NCI-H1930 (cell line): ENCODE measurements at places on chromosomes 2 and 18.

DNA sequence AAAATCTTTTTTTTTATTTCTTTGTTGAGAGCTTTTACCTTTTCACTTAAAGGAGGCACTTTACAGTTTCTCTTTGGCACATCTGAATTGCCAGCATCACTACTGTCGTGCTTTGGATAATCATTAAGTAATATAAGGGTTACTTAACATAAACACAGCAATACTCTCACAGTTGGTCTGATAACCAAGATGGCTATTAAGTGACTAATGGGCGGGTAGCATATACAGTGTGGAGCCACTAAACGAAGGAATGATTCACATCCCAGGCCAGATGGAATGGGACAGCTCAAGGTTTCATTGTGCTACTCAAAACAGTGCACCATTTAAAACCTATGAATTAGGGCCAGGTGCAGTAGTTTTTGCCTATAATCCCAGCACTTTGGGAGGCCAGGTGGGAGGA, 28.1 kb downstream of the USP37 start:
- DNase-seq = no peak

DNA sequence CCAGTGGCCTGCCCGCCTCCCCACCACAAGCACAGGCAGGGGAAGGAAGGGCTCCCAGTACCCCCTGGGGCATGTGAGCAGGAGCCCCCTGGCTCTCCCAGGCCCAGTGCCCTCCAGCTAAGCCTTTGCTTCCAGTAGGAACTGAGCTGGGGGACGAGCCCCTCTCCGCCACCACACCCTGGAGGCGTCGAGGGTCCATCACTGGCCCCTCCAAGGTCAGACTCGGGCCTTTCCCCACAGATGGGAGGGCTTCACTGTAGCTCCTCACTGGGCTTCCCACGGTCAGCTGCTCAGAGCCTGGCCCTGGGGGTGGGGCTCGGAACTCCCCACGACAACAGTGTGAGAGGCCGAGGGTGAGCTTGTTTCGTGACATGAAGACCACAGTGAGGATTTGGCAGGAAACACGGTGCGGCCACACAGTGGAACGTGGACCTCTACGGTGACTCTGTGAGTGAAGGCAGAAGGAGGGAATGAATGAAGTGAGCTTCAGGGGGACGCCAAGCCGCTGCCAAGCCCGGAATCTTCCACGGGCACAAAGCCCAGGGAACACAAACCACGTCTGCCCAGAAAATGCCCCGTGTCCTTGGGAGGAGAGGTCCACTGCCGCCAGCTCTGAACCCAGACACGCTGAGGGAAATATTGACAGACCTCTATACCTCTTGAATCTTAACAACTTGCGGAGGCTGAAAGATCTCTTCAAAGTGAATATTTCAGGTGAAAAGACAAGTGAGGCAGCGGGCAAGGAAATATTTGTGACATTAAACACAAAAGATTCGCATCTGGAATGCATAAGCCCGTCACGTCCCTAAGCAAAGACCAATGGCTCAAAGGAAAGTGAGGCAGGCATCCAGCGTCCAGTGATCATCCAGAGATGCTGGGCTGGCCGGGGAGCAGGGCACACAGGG, 144.8 kb upstream of the GPC1 start:
- no peak for DNase-seq

- DNase-seq = no peak
Observed at GRCh38 chr2:84865181-84865783, 15.6 kb downstream of the TRABD2A start.

DNA sequence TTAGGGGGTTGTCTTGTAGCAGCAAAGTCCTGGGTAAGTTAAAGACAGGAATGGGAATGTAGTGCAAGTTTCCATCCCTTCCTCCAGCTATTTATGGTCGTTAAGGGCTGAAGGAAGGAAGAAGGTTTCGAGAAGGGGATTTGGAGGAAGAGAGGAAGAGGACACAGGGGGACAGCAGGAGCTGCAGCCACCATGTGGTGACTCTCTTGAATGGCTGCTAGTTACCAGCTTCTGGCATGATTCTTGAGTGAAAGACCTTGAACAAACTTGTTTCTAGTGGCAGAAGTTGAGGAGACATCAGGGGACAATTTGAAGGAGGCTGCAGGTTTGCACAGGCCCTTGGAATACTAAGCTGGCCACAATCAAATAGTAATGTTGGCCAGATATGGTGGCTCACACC, 116.6 kb downstream of the MTX2 start:
- DNase-seq = no peak

GRCh38 chr2:237154884-237155851, 69.5 kb downstream of the COPS8 start:
- no peak for DNase-seq

DNA sequence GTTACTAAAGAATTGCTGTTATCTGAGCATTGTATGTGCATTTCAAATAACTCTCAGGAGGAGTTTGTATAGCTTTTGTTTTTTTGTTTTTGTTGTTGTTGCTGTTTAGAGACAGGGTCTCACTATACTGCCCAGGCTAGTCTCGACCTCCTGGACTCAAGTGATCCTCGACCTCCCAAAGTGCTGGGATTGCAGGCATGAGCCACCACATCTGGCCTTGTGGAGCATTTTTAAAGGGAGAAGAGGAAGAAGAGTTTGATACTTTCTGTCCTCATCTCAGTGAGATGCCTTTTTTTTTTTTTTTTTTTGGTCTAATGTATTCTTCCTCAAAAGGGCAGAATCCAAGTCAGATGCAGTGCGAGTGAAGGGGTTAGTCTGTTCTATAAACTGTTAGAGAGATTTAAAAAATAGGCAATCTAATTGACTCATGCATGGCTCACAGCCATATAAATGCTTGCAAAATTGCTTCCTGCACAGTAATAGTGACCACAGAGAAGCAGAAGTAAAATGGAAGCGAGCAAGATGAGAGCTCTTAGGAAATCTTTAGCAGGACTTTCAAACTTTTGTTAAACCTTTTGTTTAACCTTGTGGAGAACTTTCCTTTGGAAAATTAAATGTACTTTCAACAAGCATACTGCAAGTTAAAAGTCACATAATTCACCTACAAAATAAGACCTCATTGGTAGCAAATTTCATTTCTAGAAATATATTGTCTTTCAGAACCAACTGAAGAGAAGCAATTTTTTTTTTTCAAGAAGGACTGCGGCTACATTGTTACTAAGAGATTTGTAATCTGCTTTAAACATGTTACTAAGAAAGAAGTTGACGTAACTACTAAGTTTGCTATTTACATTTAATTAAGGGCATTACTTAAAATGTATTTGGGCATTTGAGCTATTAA, 52.3 kb upstream of the ROCK1 start:
- no peak for DNase-seq

DNA sequence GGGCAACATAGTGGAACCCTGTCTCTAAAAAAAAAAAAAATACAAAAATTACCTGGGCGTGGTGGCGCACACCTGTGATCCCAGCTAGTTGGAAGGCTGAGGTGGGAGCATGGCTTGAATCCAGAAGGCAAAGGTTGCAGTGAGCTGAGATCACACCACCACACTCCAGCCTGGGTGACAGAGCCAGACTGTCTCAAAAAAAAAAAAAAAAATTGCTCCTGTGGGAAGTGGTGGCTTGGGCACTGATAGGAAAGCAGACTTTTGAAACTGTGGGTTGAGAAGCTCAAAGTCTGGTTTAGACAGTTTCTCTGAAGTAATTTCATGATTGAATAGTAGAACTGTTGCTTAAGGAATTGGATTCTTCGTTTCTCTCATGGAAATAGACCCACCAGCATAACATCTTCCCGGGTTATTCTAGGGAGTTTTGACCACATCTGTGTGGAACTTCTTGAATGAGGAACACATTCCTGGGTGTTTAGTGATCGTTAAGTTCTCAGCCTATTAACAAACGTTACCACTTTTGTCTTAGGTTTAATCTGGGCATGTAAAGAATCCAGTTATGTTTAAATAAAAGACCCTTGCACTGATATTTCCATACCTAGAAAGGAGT, 33.5 kb downstream of the GRHL1 start:
- DNase-seq = no peak

DNA sequence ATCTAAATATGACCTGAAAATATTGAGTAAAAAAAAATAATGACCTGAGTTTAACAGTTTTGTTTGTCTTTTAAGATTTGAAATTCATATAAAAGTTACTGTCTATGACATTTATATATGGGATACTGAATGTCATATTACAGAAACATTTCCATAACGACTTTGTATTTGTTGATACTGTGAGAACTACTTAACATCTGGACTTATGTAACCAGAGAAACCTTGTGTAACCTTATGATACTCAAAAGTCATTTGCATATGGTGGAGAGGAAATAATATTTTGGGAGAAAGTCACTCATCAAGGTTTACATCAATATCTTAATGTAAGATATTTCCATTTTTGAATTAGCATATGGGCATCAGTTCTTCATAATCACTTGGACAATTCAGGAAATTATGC, 12.6 kb downstream of the MFSD6 start:
- DNase-seq = no peak

DNA sequence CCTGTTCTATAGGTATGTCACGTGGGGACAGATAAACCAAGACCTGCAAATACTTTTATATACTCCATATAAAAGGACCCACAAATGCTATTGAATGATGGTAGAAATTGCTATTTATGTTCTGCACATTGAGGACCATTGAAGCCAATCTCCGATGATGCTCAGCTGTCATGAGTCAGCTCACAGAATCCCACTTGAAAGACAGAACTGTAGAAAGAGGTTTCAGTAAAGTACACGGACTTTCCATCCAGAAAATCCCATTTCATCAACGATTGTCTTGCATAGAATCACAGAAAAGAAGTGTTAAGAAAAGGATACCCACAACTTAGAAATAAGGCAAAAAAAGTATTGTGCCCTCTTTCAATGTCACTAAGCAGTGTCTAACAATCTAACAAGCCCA, 169.0 kb upstream of the COPS8 start:
- no peak for DNase-seq

GRCh38 chr2:220015576-220015975, 388.1 kb downstream of the SLC4A3 start:
- no peak for DNase-seq

GRCh38 chr18:77131652-77132368, 773 bp downstream of the MBP start:
- no peak for DNase-seq

DNA sequence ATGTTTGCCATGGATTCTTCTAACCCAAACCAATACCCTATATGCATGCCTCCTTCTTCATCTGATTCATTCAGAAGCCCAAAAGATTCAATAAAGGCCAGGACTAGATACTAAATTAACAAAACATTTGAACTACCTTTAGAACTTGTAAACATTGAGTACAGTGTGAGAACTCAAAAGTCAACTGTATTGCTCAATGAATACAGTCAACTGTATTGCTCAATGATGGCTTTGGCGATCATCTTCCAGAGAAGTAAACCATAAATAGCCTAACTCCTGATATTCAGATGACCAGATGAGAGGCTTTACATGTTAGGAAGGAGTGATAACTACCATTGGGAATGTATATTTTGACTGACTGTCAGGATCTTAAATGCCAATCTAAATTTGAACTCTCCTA, 206.5 kb upstream of the ITGA4 start:
- no peak for DNase-seq

DNA sequence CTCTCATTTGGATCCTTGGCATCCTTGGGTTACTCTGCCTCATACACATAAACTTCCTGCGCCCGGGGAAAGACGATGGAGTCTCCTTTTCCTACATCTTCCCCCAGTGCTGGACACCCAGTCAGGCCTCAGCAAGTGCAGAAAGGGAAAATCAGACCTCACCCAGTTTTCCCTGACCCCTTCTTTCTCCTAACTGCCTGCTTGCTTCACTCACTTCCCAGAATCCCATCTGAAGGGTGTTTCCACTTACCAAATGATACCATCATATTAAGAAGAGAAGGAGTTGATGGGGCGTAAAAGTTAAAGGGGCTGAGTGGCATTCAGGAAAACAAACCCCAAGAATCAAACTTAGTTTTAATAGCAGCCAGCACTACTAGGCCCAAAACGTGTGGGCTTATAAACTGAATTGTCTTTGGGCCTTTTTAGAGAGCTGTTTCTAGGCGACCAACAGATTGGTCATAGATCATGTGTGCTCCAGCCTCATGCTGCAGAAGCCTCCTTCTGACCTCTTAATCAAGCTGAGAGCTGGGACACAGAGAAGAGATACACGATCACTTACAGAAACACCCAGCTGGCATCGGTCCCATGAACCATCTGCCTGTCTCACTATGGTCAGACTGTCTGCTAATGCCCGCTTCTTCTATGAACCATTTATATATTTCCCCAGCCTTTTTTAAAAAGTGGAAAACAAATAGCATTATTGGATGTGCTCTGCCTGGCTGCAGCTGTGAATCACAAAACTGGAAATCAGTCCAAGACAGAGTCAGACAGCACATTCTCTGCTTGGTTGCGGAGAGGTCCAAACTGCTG, 165.7 kb upstream of the SLC14A2 start:
- DNase-seq = no peak

DNA sequence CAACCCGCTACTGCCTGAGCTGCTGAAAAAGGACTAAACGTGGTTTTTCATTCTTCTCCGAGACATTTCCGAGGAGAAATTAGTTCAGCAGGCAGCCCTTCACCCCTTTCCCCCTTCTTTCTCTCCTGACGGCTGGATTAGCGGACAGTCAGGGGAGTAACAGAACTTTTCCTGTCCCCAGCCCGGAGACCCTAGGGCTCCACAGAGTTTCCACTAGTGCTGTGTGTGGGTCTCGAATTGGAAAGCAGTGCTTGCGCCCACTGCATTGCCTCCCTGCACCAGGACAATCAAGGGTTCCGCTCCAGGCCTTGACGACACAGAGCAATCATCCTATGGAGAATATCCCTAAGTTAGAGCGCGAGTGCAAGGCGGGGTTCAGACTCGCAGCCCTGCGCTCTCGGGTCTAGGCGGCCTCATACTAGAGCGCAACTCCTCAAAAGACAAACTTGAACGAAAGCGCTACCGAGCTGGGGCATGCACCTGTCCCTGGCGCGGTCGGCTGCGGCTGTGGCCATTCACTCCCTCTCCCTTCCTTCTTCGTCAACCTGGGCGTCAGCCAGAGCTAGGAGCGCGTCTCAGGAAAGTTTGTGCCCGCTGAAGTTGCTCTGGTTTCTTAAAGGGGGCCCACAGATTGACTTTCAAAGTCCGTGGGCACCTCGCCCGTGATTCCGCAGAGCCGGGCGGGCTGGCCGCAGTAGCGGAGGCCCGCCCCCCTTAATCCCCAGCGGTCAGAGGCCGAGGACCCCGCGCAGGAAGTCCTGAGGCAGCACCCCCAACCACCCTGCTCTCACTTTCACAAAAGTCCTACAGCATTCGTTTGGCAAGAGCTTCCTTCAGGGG, 801 bp downstream of the OSR1 start:
- no peak for DNase-seq

- no peak for DNase-seq
Observed at GRCh38 chr18:79818631-79819030, 20.9 kb downstream of the KCNG2 start.

GRCh38 chr2:30985493-30986230, 152.6 kb downstream of the GALNT14 start:
- no peak for DNase-seq

DNA sequence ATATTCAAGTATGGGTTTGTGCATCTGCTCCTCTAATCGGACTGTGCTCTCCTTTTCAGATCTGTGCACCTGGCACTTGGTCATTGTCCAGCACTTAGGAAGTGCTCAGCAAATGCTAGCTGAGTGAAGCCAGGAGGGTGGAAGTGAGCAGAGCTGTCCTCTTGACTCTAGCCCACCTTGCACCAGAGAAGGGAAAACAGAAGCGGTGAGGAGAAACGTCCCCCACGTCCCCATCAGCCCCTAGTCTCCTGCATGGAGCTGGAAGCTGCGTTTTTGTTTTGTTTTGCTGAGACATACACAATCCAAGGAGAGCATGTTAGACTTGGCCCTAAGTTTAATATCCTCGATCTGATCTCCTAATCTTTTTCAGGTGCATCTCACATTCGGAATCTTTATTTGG, 73.6 kb downstream of the EN1 start:
- no peak for DNase-seq

- DNase-seq = no peak
Observed at GRCh38 chr2:237207646-237208045, 122.0 kb downstream of the COPS8 start.

- no peak for DNase-seq
Observed at GRCh38 chr2:65527451-65528240, 95.2 kb upstream of the SPRED2 start.
